Thyroid gland (tissue), 4 donors: ENCODE measurements at places on chromosomes 11 and 22. TPM values are rescaled to one million over a fixed set of nuclear protein-coding genes. Genes with fewer than 3 reads are reported as not detected.

GRCh38 chr11:8252946-8253345 is 10.7 kb downstream of the LMO1 start:
- H3K36me3 ChIP-seq = no peaks in the 10 kb centered on the region
- no peak overlapping the region for H3K27ac ChIP-seq
- no peak for DNase-seq
- no peak overlapping the region for H3K4me3 ChIP-seq
- no peaks in the 10 kb centered on the region for H3K27me3 ChIP-seq
- no peaks in the 10 kb centered on the region for H3K4me1 ChIP-seq

The CDC42BPG gene
- 12.2 TPM for total RNA-seq

The KCNJ1 gene
- total RNA-seq = not detected

The SUSD2 gene
- total RNA-seq = 9.5 TPM

GRCh38 chr11:114354076-114354475 is 46.2 kb downstream of the C11orf71 start:
- no peak for DNase-seq
- H3K36me3 ChIP-seq = no peaks in the 10 kb centered on the region
- H3K27me3 ChIP-seq = no peaks in the 10 kb centered on the region
- H3K4me3 ChIP-seq = no peak overlapping the region
- H3K27ac ChIP-seq = no peak overlapping the region
- H3K4me1 ChIP-seq = no peaks in the 10 kb centered on the region

The HPX gene
- total RNA-seq = not detected

DNA sequence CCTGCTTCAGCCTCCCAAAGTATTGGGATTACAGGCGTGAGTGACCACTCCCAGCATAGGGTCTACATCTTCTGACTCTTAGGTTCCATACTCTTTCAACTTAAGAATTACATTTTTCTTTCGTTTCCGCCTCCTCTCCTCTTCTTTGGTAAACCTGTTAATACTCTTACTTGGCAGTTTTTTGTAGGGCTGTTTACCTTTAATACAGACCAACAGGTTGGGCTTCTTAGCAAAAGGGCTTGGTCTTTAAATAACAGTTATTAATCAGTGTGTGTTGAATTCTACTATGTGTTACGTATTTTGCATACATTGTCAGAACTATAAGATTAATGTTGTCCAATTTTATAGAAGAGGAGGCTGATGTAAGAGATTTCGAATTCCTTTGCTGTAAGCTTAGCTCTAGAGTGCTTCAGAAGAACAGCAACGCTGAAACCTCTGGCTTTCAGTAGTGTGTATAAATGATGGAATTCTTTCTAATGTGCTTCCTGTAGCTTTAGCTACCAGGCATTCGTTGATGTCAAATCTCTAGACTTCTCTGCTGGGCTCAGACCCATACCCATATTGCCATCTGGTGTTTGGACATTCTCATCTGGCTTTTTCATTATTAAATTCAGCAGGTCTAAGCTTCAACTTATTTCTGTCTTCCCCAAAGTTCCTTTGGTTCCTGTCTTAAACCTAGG is 3.1 kb downstream of the FDX1 start:
- H3K4me3 ChIP-seq = no peak overlapping the region
- H3K27ac ChIP-seq = peak overlapping the region; percentile 89
- peaks cover 53% of the 10 kb centered on the region for H3K4me1 ChIP-seq
- no peaks in the 10 kb centered on the region for H3K27me3 ChIP-seq
- DNase-seq = no peak
- H3K36me3 ChIP-seq = no peaks in the 10 kb centered on the region

The IL18 gene
- 5.8 TPM for total RNA-seq

The EP300 gene
- 146 TPM for total RNA-seq

DNA sequence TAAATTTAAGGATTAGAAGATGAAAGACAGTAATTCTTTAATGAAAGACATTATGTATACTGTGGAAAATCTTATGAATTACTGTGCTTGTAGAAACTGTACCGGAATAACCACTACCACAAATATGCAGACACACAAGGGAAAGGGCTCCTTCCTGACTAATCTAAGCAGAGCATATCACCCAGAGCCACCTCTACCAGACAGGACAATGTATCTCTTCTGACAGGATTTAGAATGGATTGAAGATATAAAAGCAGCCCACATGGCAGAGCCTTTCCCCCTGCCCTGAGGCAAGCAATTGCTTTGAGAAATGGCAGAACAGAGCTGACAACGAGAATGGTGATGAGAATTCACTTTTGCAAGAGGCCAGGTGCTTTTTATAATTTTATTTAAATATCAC is 144.1 kb downstream of the NOX4 start:
- H3K27me3 ChIP-seq = no peaks in the 10 kb centered on the region
- no peak overlapping the region for H3K4me3 ChIP-seq
- H3K36me3 ChIP-seq = no peaks in the 10 kb centered on the region
- no peak overlapping the region for H3K27ac ChIP-seq
- H3K4me1 ChIP-seq = no peaks in the 10 kb centered on the region

DNA sequence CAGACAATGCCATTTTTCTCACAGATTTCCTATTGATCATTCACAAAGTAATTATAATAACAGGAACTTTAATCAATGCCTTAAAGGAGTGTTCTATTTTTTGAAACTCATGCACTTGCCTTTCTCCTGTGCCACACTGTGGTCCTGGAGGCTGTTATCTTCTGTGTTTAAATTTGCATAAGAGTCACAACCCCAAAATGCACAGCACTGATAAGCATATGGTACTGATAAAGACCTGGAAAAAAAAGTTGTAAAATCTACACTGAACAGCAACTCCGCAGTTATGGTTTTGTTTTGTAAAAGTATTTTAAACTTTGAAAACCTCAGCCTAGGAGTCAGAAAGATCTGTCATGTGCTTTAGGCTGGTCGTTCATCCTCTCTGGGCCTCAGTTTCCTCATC is 9.1 kb upstream of the CCDC34 start:
- no peak overlapping the region for H3K4me3 ChIP-seq
- H3K27me3 ChIP-seq = no peaks in the 10 kb centered on the region
- no peak overlapping the region for H3K27ac ChIP-seq
- no peak for DNase-seq
- H3K36me3 ChIP-seq = peaks cover 10% of the 10 kb centered on the region
- H3K4me1 ChIP-seq = no peaks in the 10 kb centered on the region

DNA sequence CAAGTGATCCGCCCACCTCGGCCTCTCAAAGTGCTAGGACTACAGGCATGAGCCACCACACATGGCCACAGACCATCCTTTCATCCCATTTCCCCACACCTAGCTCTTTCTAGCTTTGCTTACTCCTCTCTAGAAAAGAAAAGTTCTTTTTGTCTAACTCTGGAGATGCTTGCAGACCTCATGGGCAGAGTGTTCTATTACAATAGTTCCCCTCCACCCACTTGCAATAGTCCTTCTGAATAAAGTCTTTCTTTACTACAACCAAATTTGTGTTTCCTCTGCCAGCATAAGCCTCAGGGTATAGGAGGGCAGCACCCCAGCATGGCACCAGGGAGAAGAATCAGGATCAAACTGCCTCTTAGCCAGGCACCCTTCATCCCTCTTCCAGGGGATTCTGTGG is 18.8 kb upstream of the RTL6 start:
- H3K4me1 ChIP-seq = no peaks in the 10 kb centered on the region
- no peak overlapping the region for H3K4me3 ChIP-seq
- H3K27me3 ChIP-seq = no peaks in the 10 kb centered on the region
- no peaks in the 10 kb centered on the region for H3K36me3 ChIP-seq
- no peak overlapping the region for H3K27ac ChIP-seq

DNA sequence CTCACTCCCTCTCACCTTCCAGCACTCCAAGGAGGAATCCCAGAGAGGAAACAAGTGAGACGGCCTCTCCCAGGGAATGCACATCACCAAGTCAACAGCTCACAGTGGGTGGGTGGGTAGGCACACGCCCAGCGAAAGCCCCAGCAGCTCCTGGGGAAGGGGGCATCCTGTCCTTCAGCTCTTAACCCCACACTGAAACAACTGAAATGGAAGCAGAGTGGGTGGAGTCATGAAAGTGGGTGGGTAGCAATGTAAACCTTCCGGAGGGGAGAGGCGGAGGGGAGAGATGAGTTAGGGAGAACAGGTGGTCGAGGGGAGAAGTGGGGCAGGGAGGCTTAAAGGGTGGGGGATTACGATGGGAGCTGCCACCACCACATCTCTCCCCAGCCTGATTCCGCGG is 5.4 kb downstream of the MCHR1 start:
- no peak for DNase-seq
- H3K27ac ChIP-seq = no peak overlapping the region
- H3K36me3 ChIP-seq = no peaks in the 10 kb centered on the region
- H3K4me3 ChIP-seq = no peak overlapping the region
- H3K27me3 ChIP-seq = no peaks in the 10 kb centered on the region

The RASSF7 gene
- 28.2 TPM for total RNA-seq

The MUC2 gene
- total RNA-seq = not detected

DNA sequence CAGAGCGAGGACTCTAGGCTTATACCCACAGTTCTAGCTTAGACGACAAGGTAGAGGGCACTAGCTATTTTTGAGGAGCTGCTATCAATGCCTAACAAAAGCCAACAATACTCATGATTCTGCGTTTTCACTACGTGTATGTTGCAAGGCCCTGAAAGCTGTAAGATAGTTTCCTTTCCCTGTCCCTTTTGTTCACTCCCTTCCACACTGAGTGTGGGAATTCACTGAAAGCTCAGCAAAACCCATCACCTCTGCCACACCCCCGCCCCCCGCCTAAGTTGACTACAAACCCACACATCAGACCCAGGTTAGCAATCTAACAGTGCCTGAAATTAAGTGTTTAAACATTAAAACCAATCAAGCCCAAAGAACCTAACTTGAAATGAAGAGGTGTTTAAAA is 6.2 kb upstream of the LDLRAD3 start:
- DNase-seq = no peak
- no peaks in the 10 kb centered on the region for H3K36me3 ChIP-seq
- H3K4me1 ChIP-seq = peaks cover 3% of the 10 kb centered on the region
- no peak overlapping the region for H3K27ac ChIP-seq

- no peaks in the 10 kb centered on the region for H3K36me3 ChIP-seq
- H3K4me3 ChIP-seq = no peak overlapping the region
- H3K27ac ChIP-seq = no peak overlapping the region
- peaks cover 7% of the 10 kb centered on the region for H3K4me1 ChIP-seq
Measured at GRCh38 chr11:74677131-74677530, 54.1 kb downstream of the CHRDL2 start.

The FGF4 gene
- not detected for total RNA-seq

- H3K4me1 ChIP-seq = peaks cover 29% of the 10 kb centered on the region
- H3K27me3 ChIP-seq = no peaks in the 10 kb centered on the region
- no peaks in the 10 kb centered on the region for H3K36me3 ChIP-seq
- no peak overlapping the region for H3K4me3 ChIP-seq
- no peak overlapping the region for H3K27ac ChIP-seq
Measured at GRCh38 chr11:45048870-45049691, 97.4 kb upstream of the PRDM11 start.

- no peak overlapping the region for H3K27ac ChIP-seq
- peak; percentile 38 for DNase-seq
- no peaks in the 10 kb centered on the region for H3K27me3 ChIP-seq
Measured at GRCh38 chr22:40462195-40462984, 92.0 kb downstream of the SGSM3 start.

- no peak overlapping the region for H3K4me3 ChIP-seq
- no peaks in the 10 kb centered on the region for H3K27me3 ChIP-seq
- H3K4me1 ChIP-seq = no peaks in the 10 kb centered on the region
- no peak overlapping the region for H3K27ac ChIP-seq
- no peak for DNase-seq
- no peaks in the 10 kb centered on the region for H3K36me3 ChIP-seq
Measured at GRCh38 chr11:44005956-44006355, 41.8 kb upstream of the ACCSL start.

The LRRC32 gene
- total RNA-seq = 17.6 TPM

DNA sequence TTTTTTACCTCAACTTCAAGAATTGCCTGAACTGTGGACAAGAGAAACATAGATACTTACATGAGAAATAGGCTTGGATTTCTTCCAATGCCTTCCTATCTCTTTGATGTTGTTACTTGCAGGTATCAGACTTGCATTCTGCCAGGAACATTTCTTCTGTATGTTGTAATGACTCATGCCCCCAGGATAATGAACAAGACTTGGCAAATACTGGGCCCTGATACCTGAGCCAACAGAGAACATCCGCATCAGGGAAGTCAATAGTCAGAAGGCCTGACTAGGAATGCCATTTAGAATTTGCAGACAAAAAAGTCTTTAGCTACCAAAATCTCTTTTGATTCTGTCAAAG is 273.7 kb upstream of the KIRREL3 start:
- H3K27me3 ChIP-seq = no peaks in the 10 kb centered on the region
- H3K27ac ChIP-seq = no peak overlapping the region

The SLC22A6 gene
- not detected for total RNA-seq

- no peaks in the 10 kb centered on the region for H3K36me3 ChIP-seq
- H3K27ac ChIP-seq = no peak overlapping the region
- no peak overlapping the region for H3K4me3 ChIP-seq
- no peaks in the 10 kb centered on the region for H3K27me3 ChIP-seq
Measured at GRCh38 chr11:19789835-19790710, 77.4 kb downstream of the NAV2 start.

The TEAD1 gene
- 71.5 TPM for total RNA-seq

DNA sequence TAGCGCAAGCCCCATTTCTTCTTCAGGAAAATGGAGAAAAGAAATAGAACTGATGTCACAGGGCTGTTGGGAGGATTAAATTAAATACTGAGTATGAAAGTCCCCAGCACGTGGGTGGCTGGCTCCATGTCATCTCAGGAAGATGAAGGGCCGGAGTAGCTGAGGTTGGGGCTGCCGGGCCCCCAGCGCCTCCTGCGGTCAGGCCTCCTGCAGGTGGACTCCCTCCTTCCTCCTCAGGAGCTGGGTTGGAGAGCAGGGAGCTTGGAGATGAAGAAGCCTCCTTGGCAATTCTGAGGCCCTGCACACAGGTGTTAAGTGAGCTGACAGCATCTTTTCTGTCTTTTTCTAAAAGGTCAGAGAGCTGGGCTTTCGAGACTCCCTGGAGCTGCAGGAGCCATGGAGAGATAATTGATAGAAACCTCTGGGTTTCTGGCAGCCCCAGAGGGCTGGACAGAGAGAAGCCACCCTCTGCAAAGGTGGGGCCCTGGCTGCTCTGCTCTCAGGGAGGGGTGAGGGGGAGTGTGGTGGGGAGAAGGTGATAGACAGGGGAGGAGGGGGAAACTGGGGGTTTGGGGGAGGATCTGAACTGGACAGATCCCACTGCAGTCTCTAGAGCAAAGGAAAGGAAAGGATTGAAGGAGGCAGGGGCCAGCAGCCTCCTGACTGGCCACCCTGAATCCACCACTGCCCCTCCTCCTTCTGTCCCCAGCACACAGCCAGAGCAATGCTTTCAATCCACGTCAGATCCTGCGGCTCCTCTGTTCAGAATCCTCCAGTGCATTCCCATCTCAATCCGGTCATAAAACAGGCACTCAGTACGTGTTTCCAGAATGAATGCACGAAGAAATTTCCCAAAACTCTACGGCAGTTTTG is 210.8 kb downstream of the CEP164 start:
- H3K4me3 ChIP-seq = no peak overlapping the region
- DNase-seq = no peak
- H3K27me3 ChIP-seq = no peaks in the 10 kb centered on the region
- H3K4me1 ChIP-seq = no peaks in the 10 kb centered on the region

The OR10A6 gene
- not detected for total RNA-seq

DNA sequence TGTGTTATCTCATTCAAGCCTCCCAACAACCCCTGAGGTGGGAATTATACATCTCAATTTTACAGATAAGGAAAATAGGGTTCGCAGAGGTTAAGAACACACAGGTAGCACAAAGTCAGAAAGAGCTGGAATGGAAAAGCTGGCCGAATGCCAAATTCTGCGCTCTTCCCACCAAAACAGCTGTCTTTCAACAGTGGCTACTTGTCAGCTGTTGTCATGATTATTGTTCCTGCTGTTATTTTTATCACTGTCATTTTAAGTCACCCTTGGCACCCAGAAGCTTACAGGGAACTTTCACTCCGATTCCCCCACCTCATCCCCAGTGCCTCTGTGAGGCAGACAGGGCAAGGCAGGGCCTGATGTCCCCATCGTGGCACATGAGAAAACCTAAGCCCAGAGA is 74.5 kb upstream of the CSNK2A3 start:
- H3K4me3 ChIP-seq = no peak overlapping the region
- no peaks in the 10 kb centered on the region for H3K27me3 ChIP-seq
- H3K27ac ChIP-seq = no peak overlapping the region
- DNase-seq = no peak
- H3K4me1 ChIP-seq = peaks cover 10% of the 10 kb centered on the region
